Aortic smooth muscle cell (primary cell): ENCODE measurements at places on chromosomes 16 and 17. TPM values are rescaled to one million over a fixed set of nuclear protein-coding genes. Genes with fewer than 3 reads are reported as not detected.

PGAP3 gene
- 11.9 and 12.4 TPM in 2 replicates for total RNA-seq

KRTAP2-2 gene
- not detected in 2 replicates for total RNA-seq

TUBB3 gene
- total RNA-seq = 427 and 492 TPM in 2 replicates

TPPP3 gene
- total RNA-seq = 0.50 and 0.66 TPM in 2 replicates

SERPINF2 gene
- total RNA-seq = not detected in 2 replicates

FBXW10 gene
- under 0.01 and 0.06 TPM in 2 replicates for total RNA-seq

YWHAE gene
- total RNA-seq = 335 and 389 TPM in 2 replicates

RHBDL1 gene
- 3.2 and 4.2 TPM in 2 replicates for total RNA-seq

AIPL1 gene
- total RNA-seq = 0.06 and 0.13 TPM in 2 replicates

BHLHA9 gene
- not detected in 2 replicates for total RNA-seq

OVCA2 gene
- 33.4 and 35.7 TPM in 2 replicates for total RNA-seq

OXLD1 gene
- 24.6 and 37.7 TPM in 2 replicates for total RNA-seq

PRSS8 gene
- total RNA-seq = not detected in 2 replicates

SULT1A4 gene
- 0.75 and 1.3 TPM in 2 replicates for total RNA-seq

GPR139 gene
- total RNA-seq = not detected in 2 replicates

CA7 gene
- total RNA-seq = not detected in 2 replicates

TBC1D28 gene
- not detected in 2 replicates for total RNA-seq

SLC52A1 gene
- total RNA-seq = not detected in 2 replicates

DRC3 gene
- total RNA-seq = 0.66 and 0.81 TPM in 2 replicates

PRM2 gene
- total RNA-seq = not detected in 2 replicates

JUP gene
- total RNA-seq = 22.9 and 25.7 TPM in 2 replicates

SPNS3 gene
- 0.06 TPM in 1 of 2 replicates, not detected in the other for total RNA-seq

DNAI2 gene
- total RNA-seq = not detected in 2 replicates

TK2 gene
- total RNA-seq = 75.9 and 82.3 TPM in 2 replicates

CLEC3A gene
- total RNA-seq = not detected in 2 replicates

NSRP1 gene
- total RNA-seq = 11.6 and 13.9 TPM in 2 replicates

TEX14 gene
- total RNA-seq = under 0.01 TPM in 2 replicates

MYH2 gene
- total RNA-seq = not detected in 2 replicates

TNFSF13 gene
- 3.4 and 4.1 TPM in 2 replicates for total RNA-seq

TBC1D3G gene
- total RNA-seq = not detected in 2 replicates

IRX5 gene
- 1.9 and 2.5 TPM in 2 replicates for total RNA-seq

METRNL gene
- 73.6 and 86.7 TPM in 2 replicates for total RNA-seq
